ENCODE measurements at places on chromosomes 6 and 20. TPM values are rescaled to one million over a fixed set of nuclear protein-coding genes. Genes with fewer than 3 reads are reported as not detected.
A peak's percentile ranks its signal among the peaks of the same experiment; 100 is the strongest.

Gene TRIM31
- total RNA-seq = 0.78 TPM

GRCh38 chr20:24949756-24950127, 673 bp downstream of the CST7 start:
- DNase-seq = peak; percentile 42

DNA sequence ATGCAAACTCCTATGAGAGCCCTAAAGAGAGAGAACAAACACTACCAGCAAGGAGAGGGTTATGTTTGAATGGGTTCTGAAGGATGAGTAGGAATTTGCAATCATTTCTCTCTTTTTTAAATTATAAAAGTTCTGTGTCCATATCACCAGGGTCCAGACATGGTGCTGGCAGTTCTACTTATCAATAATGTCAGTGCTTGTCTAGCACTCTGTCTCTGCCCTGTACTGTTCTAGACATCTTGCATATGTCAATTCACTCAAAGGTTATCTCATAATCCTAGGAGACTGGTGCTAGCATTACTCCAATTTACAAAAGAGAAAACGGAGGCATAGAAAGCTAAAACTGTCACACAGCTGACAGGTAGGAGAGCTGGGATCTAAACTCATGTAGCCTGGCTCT, 101.3 kb downstream of the VEGFA start:
- DNase-seq = no peak

Gene COL21A1
- 9.3 TPM for total RNA-seq

GRCh38 chr6:153162646-153163045, 31.6 kb upstream of the RGS17 start:
- no peak for DNase-seq

GRCh38 chr6:161181121-161181520, 92.7 kb downstream of the AGPAT4 start:
- no peak for DNase-seq

GRCh38 chr20:49400904-49401303, 81.6 kb downstream of the KCNB1 start:
- DNase-seq = no peak

Gene FAM50B
- 10.7 TPM for total RNA-seq

DNA sequence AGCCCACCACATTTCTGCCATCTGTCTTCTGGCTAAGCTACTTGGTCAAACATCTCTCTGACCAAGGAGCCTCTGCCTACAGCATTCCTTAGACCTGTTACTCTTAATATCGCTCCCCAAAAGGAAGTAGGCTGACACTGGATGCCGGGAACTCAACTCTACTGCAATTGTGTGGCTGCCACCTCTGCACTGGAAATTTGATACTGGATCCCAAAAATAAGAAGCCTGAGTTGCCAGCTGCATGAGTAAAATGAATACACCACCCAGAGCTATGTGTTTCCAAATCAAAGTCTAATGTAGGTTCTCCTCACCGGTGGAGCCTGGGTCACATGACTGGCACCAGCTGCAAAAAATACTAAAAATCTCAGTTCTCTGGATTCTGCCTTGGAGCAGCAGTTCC, 36.9 kb downstream of the UNC5CL start:
- DNase-seq = no peak

DNA sequence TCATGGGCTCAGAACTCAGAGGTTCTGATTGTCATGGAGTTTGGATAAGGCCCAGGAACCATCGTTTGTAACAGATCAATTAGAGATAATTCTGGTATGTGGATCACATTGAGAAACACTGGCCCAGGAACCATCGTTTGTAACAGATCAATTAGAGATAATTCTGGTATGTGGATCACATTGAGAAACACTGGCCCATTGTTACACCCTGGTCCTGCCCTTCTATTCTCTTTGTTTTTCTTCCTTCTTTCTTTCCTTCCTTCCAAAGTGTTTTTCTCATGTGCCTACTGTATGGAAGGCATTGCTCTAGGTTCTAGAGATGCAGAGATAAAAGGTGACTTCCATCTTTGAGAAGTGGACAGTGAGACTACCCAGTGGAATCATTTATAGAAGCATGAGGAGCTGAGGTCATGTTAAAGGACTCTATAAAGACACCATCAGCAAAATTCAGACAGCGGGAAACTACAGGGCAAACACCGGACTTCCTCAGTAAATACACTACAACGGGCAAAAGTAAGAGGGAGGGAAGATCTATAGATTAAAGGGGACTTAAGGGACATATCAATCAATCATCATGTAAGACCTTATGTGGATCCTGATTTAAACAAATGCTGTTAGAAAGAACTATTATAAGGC, 153.8 kb downstream of the UNC5CL start:
- no peak for DNase-seq

Gene MEI4
- 0.47 TPM for total RNA-seq

GRCh38 chr6:163661272-163661671, 246.8 kb downstream of the QKI start:
- no peak for DNase-seq

Gene SCUBE3
- total RNA-seq = 10.0 TPM

DNA sequence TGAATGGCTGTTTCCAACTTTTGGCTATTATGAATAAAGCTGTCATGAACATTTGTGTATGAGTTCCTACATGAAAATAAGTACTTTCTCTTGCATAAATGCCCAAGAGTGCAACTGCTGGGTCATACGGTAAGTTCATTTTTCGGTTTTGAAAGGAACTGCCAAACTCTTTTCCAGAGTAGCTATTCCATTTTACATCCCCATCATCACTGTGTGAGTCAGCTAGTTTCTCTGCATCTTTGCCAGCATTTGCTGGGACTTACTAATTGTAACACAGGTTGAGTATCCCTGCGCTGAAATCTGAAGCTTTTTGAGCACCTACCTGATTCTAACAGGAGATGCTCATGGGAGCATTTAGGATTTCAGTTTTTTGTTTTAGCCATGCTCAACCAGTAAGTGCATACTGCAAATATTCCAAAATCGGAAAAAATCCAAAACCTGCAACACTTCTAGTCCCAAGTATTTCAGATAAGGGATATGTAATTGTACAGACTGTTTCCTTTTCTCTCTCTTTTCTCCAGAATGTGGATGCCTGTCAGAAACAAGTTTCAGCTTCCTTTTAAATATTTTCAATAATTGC, 118.4 kb downstream of the DTNBP1 start:
- no peak for DNase-seq

DNA sequence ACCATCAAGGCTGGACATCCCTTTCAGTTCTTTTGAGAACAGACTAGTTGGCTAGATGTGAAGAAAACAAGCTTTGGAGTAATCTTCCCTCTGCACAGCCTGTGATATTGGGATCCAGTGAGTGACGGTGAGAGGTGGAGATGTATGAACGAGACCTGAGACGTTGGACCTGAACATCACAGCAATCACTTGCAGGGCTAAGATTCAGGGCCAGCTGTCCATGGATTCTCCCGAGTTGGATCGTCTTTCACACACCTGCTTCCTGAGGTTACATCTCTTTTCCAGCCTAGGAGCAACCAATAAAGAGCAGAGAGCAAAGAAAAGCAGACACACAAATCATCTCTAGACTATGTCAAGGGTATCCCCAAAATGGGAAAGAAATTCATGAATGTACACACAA, 30.0 kb upstream of the TMEM14A start:
- DNase-seq = no peak

Gene CALHM4
- not detected for total RNA-seq

- peak; percentile 50 for DNase-seq
These were observed 32.2 kb upstream of the CHD6 start for GRCh38 chr20:41650231-41650948.

Gene HLA-DQB2
- 8.1 TPM for total RNA-seq

- DNase-seq = no peak
These were observed 10.1 kb downstream of the TGM3 start for GRCh38 chr20:2305946-2306345.

GRCh38 chr20:20017844-20018185, 653 bp downstream of the NAA20 start:
- no peak for DNase-seq

Gene HLA-DQB1
- 6.3 TPM for total RNA-seq

DNA sequence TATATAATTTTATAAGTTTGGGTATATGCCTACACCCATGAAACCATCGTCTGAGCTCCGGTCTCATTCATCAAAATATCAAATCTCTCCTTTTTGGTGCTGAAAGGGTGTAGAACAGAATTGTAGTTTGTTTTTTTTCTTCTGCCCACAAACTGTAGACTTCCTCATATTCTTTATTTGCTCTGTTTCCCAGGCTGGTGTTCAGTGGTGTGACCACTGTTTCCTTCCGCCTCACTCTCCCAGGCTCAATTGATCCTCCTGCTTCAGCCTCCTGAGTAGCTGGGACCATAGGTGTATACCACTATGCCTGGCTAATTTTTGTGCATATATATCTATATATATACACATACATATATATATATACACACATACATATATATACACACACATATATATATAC, 139.6 kb upstream of the HCRTR2 start:
- DNase-seq = no peak

Gene SIRPB1
- total RNA-seq = 5.9 TPM

Gene TBX18
- total RNA-seq = 84.1 TPM

DNA sequence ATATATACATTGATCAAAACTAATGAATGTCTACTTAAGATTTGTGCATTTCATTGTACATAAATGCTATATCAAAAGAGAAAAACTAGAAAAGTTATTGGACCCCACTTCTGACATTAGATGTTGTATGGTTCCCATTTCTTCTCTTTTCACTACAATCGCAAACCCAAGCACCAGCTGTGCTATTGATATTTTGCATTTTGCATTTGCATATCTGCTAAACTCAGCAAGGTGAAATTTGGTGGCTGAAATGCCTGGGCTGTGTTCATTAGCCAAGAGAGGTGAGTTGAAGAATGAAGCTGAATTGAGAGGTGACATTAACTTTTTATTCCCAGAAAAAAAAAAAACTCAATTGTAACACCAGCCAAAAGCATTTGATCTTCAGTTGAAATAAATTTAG, 232.1 kb upstream of the TENT5A start:
- no peak for DNase-seq
